Thyroid gland (tissue), 4 donors: ENCODE measurements at places on chromosomes 4 and X. TPM values are rescaled to one million over a fixed set of nuclear protein-coding genes. Genes with fewer than 3 reads are reported as not detected.

DNA sequence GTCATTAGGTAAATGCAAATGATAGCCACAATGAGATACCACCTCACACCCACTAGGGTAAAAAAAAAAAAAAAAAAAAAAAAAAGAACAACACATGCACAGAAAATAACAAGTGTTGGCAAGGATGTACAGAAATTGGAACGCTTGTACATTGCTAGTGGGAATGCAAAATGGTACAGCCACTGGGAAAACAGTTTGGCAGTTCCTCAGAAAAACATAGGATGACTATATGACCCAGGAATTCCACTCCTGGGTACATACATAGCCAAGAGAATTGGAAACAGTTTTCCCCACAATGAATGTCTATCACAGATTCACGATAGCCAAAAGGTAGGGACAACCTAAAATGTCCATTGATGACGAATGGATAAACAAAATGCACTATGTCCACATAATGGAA, 161.3 kb upstream of the MAMLD1 start:
- no peak for DNase-seq

DNA sequence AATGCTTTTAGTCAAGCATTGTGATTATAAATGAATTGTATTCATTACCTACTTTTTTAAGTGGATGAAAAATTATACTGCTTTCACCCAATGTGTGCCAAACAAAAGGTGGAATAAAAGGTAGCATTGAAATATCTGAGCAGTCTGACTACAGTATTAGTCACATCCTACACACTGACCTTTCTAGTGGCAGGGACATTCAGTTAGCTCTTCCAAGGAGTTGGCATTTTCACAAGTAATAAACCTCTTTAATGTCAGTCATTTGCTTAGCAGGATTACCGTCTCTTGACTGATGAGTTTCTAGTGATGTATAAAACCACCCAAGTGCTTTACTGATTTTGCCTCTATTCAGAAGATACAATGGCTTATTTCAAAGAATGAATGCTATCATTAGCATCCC, 687.9 kb downstream of the ARAP2 start:
- DNase-seq: no peak

- no peak for DNase-seq
These were observed 436.1 kb downstream of the ANKRD50 start for GRCh38 chr4:124276461-124276860.

DNA sequence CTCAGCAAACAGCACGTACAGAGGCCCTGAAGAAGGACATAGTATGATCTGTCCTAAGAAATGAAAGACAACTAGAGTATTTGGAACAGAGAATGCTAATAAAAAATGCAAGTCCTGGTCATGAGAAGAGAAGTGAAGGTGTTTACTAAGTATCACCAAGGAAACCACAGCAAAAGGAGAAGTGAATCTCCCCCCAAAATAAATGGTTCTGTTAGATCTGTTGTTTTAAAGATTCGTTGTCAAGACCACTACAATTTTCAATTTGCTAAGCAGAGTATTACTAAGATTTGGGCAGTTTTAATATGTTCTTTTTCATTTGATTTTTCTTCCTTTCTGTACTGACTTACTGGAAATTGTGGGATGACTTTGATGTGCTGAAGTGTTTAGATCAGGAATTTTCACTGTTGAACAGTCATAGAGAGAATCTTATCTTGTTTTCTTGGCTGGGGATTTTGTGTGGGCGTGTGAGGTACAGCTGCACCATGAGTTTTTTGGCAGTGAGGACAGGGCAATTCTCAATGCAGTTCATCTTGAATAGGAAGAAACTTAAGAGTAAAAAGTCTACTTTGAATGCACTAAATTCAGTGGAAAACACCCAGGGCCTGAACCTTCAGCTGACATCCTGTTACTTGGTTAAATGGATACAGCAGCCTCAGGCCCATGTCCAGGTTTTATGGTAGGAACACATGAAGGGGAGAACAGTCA, 132.2 kb downstream of the STIM2 start:
- peak; percentile 16 for DNase-seq

GRCh38 chr4:108314900-108315589, 146.3 kb upstream of the LEF1 start:
- DNase-seq: no peak

GRCh38 chrX:129648514-129649267, 6.1 kb downstream of the APLN start:
- DNase-seq: no peak

- DNase-seq: no peak
These were observed 11.4 kb upstream of the SLAIN2 start for GRCh38 chr4:48329976-48330375.

- no peak for DNase-seq
These were observed 50.8 kb downstream of the SLC2A9 start for GRCh38 chr4:9970399-9971011.

DNA sequence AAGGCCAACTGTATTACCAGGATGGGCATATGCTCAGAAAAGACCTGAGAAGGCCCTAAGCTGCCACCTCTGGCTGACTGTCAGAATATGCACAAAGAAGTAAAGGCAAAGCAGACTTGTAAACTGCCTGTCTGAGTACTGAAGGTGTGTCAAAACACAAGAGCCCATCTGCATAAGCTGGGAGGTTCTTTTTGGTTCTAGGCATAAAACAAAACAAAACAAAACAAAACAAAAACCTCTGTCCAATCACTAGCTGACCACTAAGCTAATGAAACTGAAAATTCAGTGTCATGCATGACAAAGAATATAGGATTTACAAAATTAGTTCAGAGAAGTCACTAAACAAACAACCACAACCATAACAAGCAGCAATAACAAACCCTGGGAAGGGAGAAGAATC, 20.6 kb downstream of the SH3D19 start:
- no peak for DNase-seq

DNA sequence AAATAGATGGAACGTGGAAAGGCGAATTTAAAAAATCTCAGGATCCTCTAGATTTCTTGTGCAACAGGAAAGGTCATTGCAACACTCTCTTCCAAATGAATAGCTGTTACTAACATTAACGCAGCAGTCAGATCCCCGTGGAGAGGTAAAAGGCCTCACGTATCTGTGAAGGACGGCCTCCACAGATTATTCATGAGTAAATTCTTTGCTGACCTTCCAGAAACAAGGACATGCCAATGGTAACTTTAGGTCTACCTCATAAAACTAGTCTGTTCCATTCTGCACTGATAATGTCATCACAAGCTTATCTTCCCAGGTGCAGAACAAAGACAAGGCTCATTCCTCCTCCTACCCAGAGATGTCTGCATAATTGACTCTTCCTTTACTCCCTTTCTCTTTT, 16.1 kb upstream of the REPS2 start:
- DNase-seq: no peak

- no peak for DNase-seq
These were observed 1.0 kb upstream of the SNCA start for GRCh38 chr4:89837993-89838390.

DNA sequence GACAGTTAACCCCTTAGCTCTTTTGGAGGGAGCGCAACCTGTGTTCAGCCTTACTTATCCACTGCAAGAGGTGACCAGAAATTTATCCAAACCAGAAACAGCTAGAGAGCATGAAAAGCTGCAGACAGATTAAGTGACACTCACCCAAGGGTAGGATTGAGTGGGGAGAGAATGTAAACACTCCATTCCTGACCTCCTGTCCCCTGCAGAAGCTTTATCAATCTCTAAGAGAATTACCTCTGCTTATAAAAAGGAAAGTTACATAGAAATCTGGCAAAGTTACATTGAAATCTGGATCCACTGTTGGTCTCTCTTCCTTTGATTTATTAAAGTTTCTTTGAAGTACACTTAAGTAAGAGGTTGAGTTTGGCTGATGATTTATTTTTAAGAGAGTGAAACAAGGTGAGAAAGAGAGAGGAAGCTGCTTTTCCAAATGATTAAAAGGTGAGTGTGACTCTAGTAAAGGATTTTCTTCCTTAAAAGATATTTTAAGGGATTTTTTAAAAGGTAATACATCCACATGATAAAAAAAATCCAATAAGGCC, 112.3 kb downstream of the ANAPC4 start:
- DNase-seq: no peak

DNA sequence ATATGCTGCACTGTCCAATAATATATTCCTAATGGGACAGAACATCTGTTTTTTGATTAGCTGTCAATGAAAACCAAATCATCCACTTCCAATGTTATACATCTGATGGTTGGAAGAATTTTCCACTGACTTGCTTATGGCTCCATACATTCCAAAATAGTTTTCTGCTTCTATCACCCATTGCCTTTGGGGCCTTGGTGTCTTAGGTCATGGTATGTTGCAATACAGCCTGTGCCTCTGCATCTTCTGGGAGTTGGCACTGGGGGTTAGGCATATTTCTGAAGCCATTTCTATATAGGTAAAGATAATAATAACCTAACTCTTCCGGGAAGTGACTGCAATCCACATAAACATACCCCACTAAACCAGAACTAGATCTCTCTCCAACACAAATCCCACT, 53.2 kb upstream of the NR3C2 start:
- no peak for DNase-seq

GRCh38 chr4:87677731-87678130, 27.7 kb downstream of the DMP1 start:
- DNase-seq: no peak

- DNase-seq: no peak
These were observed 37.4 kb downstream of the PAK3 start for GRCh38 chrX:111133389-111133788.

GRCh38 chr4:76955182-76955581, 5.6 kb downstream of the SEPTIN11 start:
- DNase-seq: peak; percentile 6

GRCh38 chrX:134688839-134689238, 30.6 kb upstream of the PLAC1 start:
- no peak for DNase-seq

GRCh38 chr4:94370533-94371254, 28.1 kb upstream of the HPGDS start:
- no peak for DNase-seq

- DNase-seq: no peak
These were observed 19.6 kb upstream of the CA5B start for GRCh38 chrX:15718283-15718970.

DNA sequence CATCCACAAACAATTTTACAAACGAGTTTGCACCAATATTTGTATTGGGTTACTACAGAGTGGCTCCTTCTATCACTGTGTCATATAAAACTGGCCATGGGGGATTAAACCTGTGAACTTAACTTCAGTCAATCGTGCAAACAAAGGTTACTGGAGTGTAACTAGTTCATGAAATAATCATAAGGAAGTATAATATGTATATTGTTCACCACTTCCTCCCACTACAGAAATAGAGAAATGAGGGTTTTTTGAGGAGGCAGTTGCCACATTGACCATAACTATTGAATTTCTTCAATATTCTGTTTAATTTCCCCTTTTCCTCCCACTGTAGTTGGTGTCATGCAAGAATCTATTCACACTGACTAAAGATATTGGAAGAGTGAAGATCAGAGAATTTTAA, at the start of gene GPR82:
GPR82 (plus strand) TSS at position 356 of the 400 bp plus-strand sequence. CDS start 2,846 bp downstream, outside the sequence.
- no peak for DNase-seq

DNA sequence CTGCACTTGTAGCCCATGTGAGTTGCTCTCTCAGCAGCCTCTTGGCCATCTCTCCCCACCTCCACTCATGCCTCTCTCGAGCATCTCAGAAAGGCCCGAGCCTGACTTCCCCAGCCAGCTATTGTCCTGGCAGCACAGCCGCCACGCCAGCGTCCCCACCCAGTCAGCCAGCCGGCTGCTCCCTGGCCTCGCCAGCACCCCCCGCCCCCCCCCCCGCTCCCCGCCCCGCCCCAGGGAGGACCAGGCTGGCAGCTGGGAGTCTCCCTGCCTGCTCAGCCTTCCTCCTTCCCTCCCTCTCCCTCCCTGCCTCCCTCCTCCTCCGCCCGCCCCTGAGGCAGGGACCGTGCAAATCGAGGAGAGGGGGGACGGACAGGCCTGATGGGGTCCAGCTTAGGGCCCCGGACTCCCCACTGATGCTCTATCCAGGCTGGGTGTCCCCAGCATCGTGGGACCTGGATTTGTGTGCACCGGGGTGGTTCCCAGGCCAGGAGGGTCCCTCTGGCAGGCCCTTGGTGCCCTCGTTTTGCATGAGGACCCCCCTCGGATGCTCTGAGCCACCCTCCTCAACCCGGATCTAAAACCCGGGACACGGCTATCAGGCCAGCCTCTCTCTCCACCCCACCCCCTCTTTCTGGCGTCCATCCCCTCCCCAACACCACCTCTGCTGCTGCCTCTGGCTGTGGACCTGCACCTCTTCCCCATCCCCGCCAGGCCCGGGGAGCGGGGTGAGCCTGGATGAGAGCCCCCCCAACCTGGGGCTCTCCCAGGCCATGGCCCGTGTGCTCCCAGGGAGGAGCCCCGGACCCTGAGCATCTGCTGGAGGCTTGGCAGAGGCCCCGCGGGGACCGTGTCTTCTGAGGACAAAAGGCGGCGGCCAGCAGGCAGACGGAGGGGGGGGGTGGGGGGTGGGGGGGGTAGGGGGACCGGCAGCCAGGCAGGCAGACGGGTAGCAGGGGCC, at the start of gene GPR173:
GPR173 (plus strand) TSS at position 621 of the 958 bp plus-strand sequence. CDS start 27,833 bp downstream, outside the sequence.
- no peak for DNase-seq

DNA sequence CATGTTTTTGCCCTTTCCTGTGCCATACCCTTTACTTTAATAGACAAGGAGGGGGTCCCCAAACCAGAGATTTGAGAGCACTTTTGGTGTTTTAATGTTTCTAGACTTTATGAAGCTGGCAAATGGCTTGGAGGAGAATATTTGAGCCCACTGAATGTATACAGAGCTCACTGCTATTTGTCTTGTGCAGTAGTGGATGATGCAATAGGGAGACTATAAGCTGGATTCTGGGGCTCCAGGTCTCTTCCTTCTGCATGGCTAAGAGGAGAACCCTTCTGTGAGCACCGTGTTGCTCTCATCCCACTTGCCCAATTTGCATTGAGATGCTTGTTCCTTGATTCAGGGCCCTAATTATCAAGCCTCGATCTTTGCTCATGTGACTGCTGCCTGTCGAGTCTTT, 8.9 kb upstream of the PUDP start:
- no peak for DNase-seq

- no peak for DNase-seq
These were observed 52.0 kb upstream of the ATOH1 start for GRCh38 chr4:93776386-93777080.

Gene PFKFB1
- 1.3 TPM for total RNA-seq

Gene SASH3
- total RNA-seq: 3.2 TPM

Gene TXK
- total RNA-seq: 3.6 TPM

Gene PJA1
- 60.0 TPM for total RNA-seq

Gene IGFBP7
- 1,486 TPM for total RNA-seq

Gene HS3ST1
- total RNA-seq: 2.1 TPM

Gene SERTM2
- total RNA-seq: not detected

Gene HMGB2
- 47.8 TPM for total RNA-seq

Gene SMR3B
- not detected for total RNA-seq

Gene RAB33A
- total RNA-seq: not detected

Gene HSFX3
- not detected for total RNA-seq

Gene BMP3
- total RNA-seq: 0.45 TPM

Gene ZNF827
- total RNA-seq: 52.3 TPM
